ENCODE measurements at places on chromosomes 5 and 9.

GRCh38 chr9:130923611-130924447, 15.2 kb downstream of the FIBCD1 start:
- no peak for DNase-seq

DNA sequence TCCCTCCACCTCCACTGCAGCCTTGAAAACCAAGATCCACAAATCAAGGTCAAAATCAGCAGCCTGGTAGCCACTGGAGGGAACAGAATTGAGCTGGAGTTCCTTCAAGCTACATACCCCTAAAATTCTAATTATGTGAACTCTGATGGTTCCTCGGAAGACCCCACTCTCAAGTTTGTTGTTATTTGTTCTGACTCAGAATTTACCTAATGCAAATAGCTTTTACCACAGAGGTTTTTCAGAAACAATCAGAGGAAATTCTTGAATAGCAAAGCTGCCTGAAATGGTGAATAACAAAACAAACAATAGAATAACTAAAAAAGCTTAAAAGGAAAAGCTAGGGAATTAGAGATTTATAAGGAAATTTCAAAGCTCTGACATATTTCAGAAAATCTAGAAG, 220.0 kb downstream of the CDH18 start:
- no peak for DNase-seq

DNA sequence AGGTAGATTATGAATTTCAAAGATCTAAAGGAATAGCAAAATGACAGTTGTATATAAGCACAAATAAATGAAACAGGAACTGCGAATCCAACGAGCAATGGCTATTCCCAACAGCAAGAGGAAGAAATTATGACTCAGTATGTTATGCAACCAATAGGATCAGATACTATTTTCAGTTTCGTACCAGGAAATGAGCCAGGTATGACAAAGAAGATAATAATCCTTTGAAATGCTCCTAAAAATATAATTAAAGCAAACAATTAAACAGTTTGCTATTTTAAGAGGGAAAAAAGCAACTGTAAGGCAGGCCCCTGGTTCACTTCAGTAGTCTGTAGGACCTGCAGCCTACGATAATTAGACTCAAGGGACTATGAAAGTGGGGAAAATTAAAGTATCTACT, 58.9 kb downstream of the AUH start:
- DNase-seq: no peak

- DNase-seq: no peak
Observed at GRCh38 chr9:22088717-22089061, 79.6 kb upstream of the CDKN2B start.

- DNase-seq: no peak
Observed at GRCh38 chr5:171425596-171426244, 6.3 kb downstream of the FGF18 start.

GRCh38 chr9:134386951-134387831, 60.9 kb downstream of the RXRA start:
- DNase-seq: no peak

- no peak for DNase-seq
Observed at GRCh38 chr9:121937240-121937639, 155.9 kb downstream of the TTLL11 start.

DNA sequence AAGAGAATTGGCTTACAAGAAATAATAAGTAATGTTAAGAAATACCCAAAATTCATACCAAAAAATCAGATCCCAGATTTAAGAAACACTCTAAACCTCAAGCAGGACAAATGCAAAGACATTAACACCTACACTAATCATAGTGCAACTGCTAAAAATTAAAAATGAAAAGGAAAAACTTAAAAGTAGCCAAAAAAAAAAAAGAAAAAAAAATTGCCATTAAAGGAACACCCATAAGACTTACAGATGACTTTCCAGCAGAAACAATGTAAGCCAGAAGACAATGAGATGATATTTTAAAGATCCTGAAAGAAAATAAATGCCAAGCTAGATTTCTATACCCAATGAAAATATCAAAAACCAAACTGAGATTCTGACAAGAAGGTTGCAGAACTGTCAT, 101.5 kb downstream of the DENND1A start:
- DNase-seq: no peak

DNA sequence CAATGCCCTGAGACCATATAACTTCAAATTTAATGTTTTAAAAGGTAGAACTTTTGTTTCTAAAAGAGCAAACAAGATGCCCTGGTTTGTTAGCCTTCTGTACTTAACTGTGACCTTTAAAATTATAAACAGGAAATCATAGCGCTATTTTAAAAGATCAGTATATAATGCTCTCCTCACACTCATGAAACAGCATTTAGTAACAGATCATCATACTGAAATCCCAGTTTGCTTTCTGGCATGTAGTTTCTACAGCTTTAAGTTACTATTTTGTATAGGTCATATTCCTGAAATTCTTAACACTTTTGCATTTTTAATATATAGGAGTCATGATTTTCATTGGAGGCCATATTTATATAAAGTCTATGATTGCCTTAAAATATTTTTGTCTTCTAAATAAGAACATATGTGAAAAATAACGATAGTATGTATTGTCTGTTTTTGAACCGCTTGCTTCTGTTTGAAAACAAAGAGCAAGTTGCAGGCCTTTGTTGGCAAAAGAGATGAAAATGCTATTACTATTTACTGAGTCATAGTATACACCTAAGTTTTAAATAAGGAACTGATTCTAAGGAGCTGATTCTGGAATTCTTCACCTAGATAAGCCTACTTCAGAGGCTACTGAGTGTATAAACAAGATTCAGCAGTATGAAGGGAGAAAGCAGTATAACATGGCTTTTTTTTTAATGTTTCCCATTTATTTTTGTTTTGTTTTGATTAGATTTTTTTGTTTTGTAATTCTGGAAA, 20.5 kb downstream of the SRFBP1 start:
- no peak for DNase-seq

- no peak for DNase-seq
Observed at GRCh38 chr5:109374625-109375024, 35.1 kb downstream of the PJA2 start.

DNA sequence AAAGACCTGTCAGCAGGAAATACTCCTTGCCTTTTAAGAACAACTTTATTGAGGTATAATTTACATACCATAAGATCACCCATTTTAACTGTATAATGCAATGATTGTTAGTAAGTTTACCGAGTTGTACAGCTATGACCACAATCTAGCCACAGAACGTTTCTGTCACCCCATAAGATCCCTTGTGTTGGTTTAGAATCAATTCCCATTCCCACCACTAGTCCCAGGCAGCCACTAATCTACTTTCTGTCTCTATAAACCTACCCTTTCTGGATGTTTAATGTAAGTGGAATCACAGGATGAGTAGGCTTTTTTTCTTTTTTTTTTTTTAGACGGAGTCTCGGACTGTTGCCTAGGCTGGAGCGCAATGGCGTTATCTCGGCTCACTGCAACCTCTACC, 4.4 kb downstream of the GPR107 start:
- no peak for DNase-seq

DNA sequence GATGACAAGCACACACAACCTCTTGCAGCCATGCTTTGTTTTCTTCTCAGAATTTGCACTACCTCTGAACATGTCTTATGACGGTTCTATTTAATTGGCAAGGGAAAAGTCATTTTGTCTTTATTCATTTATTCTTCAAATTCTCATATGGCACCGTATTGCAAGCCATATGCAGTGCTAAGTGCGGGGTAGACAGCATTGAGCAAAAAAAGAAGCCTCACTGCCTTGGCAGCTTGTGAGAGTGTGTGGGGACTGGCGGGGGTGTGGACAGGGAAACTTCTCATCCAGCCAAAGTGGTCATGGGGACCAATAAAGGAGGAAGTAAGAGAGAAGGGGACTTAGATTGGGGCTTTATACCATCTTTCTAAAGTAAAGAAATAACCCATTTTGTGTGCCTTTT, 160.0 kb downstream of the CDH12 start:
- DNase-seq: no peak

- no peak for DNase-seq
Observed at GRCh38 chr5:68454766-68455165, 239.2 kb downstream of the PIK3R1 start.

DNA sequence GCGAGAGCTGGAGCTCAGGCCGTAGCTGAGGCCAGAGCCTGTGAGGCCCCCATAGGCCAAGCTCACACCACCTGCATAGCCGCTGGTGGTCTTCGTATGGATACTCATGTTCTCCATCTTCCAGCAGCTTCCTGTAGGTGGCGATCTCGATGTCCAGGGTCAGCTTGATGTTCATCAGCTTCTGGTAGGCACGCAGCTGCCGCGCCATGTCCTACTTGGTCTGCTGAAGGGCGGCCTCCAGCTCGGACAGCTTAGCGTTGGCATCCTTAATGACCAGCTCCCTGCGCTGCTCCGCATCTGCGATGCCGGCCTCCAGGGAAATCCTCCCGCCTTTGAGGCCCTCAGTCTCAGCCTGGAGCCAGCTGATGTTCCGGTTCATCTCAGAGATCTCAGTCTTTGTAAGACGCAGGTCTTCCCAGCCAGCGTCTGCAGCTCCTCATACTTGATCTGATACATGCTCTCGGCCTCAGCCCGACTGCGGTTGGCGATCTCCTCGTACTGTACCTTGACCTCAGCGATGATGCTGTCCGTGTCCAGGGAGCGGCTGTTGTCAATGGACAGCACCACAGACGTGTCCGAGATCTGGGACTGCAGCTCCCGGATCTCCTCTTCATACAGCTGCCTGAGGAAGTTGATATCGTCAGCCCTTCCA, 172.1 kb downstream of the PPP2R2B start:
- DNase-seq: no peak

DNA sequence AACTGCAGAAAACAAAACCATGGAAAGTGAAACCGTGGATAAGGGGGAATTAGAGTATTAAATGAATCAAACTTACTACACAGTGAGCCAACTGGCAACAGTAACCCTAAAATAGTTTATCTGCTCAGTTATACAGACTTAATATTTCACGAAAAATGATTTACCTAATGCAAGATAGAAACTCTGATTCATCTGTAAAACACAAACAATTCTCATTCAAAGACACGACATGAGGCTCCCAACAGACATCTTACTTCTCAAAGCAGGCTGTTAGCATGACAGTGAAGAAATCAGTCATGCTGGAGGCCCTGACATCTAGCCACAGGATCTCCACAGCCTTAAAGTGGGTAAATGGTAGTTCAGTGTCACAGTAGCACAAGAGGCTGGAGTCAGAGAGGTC, 131.2 kb downstream of the FBN2 start:
- DNase-seq: no peak
